ENCODE measurements at places on chromosomes 4 and X. TPM values are rescaled to one million over a fixed set of nuclear protein-coding genes. Genes with fewer than 3 reads are reported as not detected.

Gene TMSB15B
- 6.5 TPM for total RNA-seq

Gene DDX3X
- total RNA-seq: 470 TPM

Gene TSPYL2
- total RNA-seq: 11.1 TPM

Gene RHOXF2
- not detected for total RNA-seq

Gene MND1
- total RNA-seq: 5.6 TPM

Gene MSN
- 252 TPM for total RNA-seq

Gene GRK4
- total RNA-seq: 3.4 TPM

Gene EVC2
- 8.7 TPM for total RNA-seq

Gene IL13RA1
- 85.4 TPM for total RNA-seq

Gene TLR10
- total RNA-seq: not detected

Gene PABPC1L2B
- total RNA-seq: not detected

Gene PHKA2
- 13.3 TPM for total RNA-seq

Gene TRIML2
- not detected for total RNA-seq

Gene VSIG1
- total RNA-seq: 0.51 TPM
